Natural killer cell (primary cell): ENCODE measurements at places on chromosomes 16 and 17. TPM values are rescaled to one million over a fixed set of nuclear protein-coding genes. Genes with fewer than 3 reads are reported as not detected.

SLC46A1 gene
- total RNA-seq: 0.55 TPM

EVPLL gene
- total RNA-seq: not detected

FOXL1 gene
- total RNA-seq: not detected

CRHR1 gene
- total RNA-seq: not detected

VWA3A gene
- 0.28 TPM for total RNA-seq

KIFC3 gene
- total RNA-seq: 84.9 TPM

GP1BA gene
- total RNA-seq: 2.2 TPM

RDM1 gene
- total RNA-seq: 0.61 TPM

- H3K27me3 ChIP-seq: no peaks in the 10 kb centered on the region
- peaks cover 29% of the 10 kb centered on the region for H3K4me1 ChIP-seq
- no peak for DNase-seq
- no peaks in the 10 kb centered on the region for H3K36me3 ChIP-seq
- no peak overlapping the region for H3K27ac ChIP-seq
- no peak overlapping the region for H3K4me3 ChIP-seq
Measured at GRCh38 chr16:85999778-86000177, 100.8 kb downstream of the IRF8 start.

- H3K27me3 ChIP-seq: no peaks in the 10 kb centered on the region
- DNase-seq: peak; percentile 16
- peak overlapping the region; percentile 79 for H3K27ac ChIP-seq
- peak overlapping the region; percentile 73 for H3K4me3 ChIP-seq
- H3K36me3 ChIP-seq: peaks cover 30% of the 10 kb centered on the region
Measured at GRCh38 chr16:2775765-2776499, 1.1 kb downstream of the ELOB start.

DNA sequence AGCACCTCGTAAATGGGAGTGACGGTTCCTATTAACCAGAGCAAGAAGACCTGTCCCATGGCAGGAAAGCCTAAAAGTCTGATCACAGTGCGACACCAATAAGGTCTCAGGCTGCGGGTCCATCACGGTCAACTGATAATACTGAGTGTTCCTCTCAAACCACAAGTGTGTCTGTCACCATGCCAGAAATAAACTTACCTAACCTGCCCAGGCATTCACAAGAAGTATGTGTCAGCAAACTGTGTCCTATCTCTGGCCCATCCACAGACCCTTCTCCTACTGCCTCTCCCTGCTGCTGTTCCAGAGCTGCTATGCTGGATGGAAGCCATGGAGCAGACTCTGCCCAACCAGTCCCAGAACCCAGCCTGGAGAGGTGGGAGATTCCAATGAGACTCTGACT, 73.5 kb downstream of the ZNF423 start:
- H3K27me3 ChIP-seq: no peaks in the 10 kb centered on the region
- no peaks in the 10 kb centered on the region for H3K36me3 ChIP-seq
- no peak overlapping the region for H3K4me3 ChIP-seq
- H3K4me1 ChIP-seq: no peaks in the 10 kb centered on the region

DNA sequence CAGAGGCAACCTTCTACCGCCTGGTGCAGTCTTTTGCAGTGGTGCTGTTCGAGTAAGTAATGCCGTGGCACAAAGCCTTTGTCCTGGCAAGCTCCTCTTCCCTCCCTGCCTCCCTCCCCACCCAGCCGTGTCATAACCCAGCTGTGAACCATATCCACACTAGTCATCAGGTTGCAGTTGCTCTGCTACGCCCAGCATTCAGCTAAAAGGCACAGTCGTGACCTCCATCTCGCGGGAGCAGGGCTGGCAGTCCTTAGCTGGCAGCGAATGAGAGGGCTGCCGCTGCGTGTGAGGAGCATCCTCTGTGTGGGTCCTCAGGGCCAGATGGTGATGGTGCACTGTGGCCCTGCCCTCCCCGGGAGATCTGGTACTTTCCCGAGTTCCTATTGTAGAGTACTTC, 39.3 kb downstream of the CIBAR2 start:
- no peak overlapping the region for H3K27ac ChIP-seq
- peaks cover 13% of the 10 kb centered on the region for H3K36me3 ChIP-seq
- H3K4me3 ChIP-seq: no peak overlapping the region
- DNase-seq: no peak

- DNase-seq: no peak
- H3K27ac ChIP-seq: no peak overlapping the region
- H3K4me3 ChIP-seq: no peak overlapping the region
- no peaks in the 10 kb centered on the region for H3K4me1 ChIP-seq
Measured at GRCh38 chr16:16867973-16868372, 489.0 kb downstream of the NPIPA7 start.

DNA sequence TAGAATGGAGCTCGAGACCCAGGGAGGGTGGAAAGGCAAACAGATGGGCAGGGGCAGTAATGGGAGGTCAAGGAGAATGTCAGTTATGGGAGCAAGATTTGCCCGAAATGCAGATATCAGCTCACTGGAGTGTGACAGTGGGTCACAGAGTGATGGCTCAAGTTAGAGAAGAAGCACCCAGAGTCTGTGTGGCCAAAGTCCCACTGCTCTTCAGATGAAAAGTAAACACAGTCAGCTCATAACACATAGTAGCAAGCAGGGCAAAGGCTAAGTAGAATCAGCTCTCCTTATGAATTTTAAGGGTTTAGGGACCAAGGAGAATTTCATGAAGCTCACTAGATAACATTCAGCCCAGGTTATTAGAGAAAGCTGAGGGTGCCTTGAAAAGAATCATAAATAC, 264.9 kb upstream of the MON1B start:
- no peaks in the 10 kb centered on the region for H3K36me3 ChIP-seq
- no peak for DNase-seq
- H3K4me3 ChIP-seq: no peak overlapping the region
- no peak overlapping the region for H3K27ac ChIP-seq
- H3K27me3 ChIP-seq: no peaks in the 10 kb centered on the region

DNA sequence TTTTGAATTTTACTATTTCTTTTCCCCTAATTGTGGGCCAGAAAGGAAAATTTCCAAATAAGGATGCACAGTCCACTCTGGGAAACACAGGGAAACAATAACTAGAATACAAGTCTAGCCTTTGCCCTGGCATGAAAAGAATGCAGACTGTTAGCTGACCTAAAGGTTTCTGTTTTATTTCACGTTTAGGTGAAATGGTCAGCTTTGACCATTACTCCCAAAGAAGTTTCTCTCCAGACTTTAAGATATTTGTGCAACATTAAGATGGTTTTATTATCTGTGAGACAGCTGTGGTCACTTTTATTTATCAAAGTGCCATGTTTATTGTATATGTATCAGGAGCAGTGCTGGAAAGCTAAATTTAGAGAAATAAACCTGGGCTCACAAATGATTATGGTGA, 163.9 kb downstream of the SPECC1 start:
- DNase-seq: no peak
- no peaks in the 10 kb centered on the region for H3K27me3 ChIP-seq
- H3K36me3 ChIP-seq: no peaks in the 10 kb centered on the region

DNA sequence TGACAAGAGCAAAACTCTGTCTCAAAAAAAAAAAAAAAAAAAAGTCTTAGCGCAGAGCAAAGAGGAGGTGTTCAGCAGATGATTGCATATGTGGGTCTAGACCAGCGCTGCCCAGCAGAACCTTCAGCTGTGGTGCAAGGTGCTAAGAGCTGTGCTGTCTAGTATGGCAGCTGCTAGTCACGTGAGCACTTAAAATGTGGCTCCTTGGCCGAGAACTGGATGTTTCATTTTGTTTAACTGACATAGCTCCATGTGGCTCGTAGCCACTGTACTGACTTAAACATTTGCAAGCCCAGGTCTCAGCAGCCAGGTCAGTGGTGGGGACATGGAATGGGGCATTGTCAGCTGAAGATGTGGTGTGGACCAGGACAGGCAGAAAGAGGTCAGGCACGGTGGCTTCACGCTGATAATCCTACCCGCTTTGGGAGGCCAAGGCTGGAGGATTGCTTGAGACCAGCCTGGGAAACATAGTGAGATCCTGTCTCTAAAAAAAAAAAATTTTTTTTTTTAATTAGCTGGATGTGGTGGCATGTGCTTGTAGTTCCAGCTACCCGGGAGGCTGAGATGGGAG, 9.2 kb downstream of the C1QTNF1 start:
- no peak overlapping the region for H3K4me3 ChIP-seq
- no peaks in the 10 kb centered on the region for H3K36me3 ChIP-seq
- H3K4me1 ChIP-seq: no peaks in the 10 kb centered on the region
- DNase-seq: no peak

DNA sequence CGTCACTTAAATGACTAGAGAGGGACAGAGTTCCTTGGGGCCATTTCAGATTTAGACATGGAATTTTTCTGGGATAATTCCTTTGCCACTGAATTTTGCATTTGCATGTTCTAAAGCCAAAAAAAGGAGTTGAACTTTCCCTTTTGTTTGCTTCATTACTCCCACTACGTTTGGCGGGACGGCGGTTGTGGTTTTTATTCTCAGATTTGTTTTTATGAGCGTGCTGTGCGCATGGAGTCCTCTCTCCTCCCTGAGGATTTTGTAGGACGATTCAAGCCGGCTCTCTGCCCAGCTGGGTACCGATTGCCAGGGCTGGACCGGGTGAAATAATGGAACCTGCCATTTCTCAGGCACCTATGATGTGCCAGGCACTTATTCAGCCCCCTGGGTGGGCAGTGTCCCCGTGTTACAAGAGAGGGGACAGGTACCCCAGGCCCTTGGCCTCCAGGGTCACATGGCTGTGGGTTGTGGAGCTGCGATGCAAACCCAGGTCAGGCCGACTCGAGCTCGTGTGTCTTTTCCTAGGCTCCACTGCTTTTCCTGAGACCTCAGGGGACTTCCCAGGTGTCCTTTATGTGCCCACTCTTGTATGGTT, 18.8 kb downstream of the CMIP start:
- DNase-seq: no peak
- H3K4me3 ChIP-seq: no peak overlapping the region
- H3K36me3 ChIP-seq: peaks cover 10% of the 10 kb centered on the region
- no peak overlapping the region for H3K27ac ChIP-seq
- peaks cover 59% of the 10 kb centered on the region for H3K4me1 ChIP-seq

GRCh38 chr17:79108232-79108850, 33.7 kb downstream of the ENGASE start:
- no peaks in the 10 kb centered on the region for H3K4me1 ChIP-seq
- H3K36me3 ChIP-seq: no peaks in the 10 kb centered on the region
- no peak overlapping the region for H3K27ac ChIP-seq
- H3K27me3 ChIP-seq: no peaks in the 10 kb centered on the region

GRCh38 chr17:15384142-15384787, 42.9 kb upstream of the TEKT3 start:
- no peak overlapping the region for H3K4me3 ChIP-seq
- no peak overlapping the region for H3K27ac ChIP-seq
- H3K27me3 ChIP-seq: no peaks in the 10 kb centered on the region
- no peak for DNase-seq

DNA sequence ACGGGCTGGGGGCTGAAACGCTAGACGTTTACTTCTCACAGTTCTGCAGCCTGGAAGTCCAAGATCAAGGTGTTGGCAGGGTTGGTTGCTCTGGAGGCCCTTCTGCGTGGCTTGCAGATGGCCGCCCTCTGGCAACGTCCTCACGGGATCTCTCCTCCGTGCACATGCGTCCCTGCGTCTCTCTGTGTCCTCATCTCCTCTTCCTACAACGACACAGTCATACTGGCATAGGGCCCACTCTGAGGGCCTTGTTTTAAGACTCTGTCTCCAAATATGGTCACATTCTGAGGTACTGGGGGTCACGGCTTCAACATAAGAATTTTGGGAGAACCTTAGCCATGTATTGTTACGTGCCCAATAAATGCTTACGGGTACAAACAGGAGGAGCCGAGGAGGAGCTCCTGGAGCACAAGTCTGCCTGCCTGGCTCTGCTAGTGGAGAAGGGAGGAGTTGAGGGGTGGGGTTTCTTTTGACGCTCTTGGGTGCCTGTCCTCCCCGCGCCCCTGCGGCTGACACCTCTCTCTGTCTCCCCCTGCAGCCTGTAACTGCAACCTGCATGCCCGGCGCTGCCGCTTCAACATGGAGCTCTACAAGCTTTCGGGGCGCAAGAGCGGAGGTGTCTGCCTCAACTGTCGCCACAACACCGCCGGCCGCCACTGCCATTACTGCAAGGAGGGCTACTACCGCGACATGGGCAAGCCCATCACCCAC, 141.1 kb downstream of the NTN1 start:
- H3K27me3 ChIP-seq: no peaks in the 10 kb centered on the region
- no peak overlapping the region for H3K27ac ChIP-seq
- DNase-seq: no peak
- H3K4me3 ChIP-seq: no peak overlapping the region
- H3K4me1 ChIP-seq: no peaks in the 10 kb centered on the region
- no peaks in the 10 kb centered on the region for H3K36me3 ChIP-seq

GRCh38 chr17:65876985-65877384, 314.9 kb downstream of the CEP112 start:
- H3K27me3 ChIP-seq: no peaks in the 10 kb centered on the region
- DNase-seq: no peak
- no peaks in the 10 kb centered on the region for H3K4me1 ChIP-seq
- no peak overlapping the region for H3K4me3 ChIP-seq

DNA sequence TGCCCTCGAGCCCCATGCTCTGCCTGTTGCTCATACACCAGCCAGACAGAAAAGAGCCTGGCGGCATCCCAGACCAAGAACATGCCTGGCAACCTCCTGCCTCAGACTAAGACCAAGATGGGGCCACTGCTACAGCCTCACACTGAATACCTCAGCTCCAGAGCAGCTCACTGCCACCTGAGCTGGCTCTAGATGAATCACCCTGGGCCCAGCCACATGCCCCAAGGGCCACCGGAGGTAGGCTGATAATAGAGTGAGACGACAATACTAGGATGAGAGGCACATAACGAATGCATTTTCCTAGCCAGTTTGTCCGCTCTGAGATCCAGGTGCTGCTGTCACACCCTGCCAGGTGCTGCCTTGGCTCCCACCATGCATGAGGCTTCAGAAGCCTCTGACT, 13.0 kb downstream of the PIP4K2B start:
- H3K27me3 ChIP-seq: no peaks in the 10 kb centered on the region
- H3K36me3 ChIP-seq: peaks cover 40% of the 10 kb centered on the region
- no peak for DNase-seq
- H3K4me1 ChIP-seq: no peaks in the 10 kb centered on the region

- DNase-seq: peak; percentile 33
- no peaks in the 10 kb centered on the region for H3K36me3 ChIP-seq
Measured at GRCh38 chr17:1179112-1179817, 516 bp downstream of the ABR start.

DNA sequence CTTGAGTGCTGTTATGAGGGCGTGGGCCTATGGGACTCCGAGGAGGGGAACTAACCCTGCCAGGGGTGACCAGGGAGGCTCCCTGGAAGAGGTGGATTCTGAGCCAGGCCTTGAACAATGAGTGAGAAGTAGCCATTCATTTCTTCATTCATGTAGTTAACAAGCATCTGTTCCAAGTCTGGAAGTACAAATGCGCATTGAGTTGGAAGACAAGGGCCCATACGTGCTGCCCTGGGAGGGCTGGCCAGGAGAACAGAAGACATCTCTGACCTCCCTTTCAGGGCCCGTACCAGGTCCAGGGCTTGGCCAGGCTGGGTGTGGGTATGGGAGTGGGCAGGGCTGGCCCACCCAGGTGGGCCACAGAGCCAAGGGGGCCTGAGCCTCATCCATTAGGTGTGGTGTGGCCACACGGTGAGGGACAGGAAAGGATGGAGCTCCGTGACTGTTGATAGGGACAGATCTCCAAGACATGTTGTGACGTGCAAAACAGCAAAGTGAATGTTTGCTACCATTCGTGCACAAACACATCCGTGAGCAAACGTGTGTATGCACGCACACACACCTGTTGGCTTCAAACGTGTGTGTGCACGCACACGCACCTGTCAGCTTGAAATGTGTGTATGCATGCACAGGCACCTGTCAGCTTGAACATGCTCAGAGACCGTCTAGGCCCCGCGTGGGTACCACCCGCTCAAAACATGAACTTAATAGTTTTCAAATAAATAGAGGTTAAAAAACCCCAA, 46.8 kb downstream of the ZDHHC7 start:
- H3K4me1 ChIP-seq: no peaks in the 10 kb centered on the region
- no peak overlapping the region for H3K4me3 ChIP-seq
- DNase-seq: no peak
